Stomach (tissue), 19 donors: ENCODE measurements at places on chromosomes 3 and 15. TPM values are rescaled to one million over a fixed set of nuclear protein-coding genes. Genes with fewer than 3 reads are reported as not detected.

SLC22A13 gene
- not detected for total RNA-seq

- DNase-seq: no peak
- H3K27me3 ChIP-seq: no peaks in the 10 kb centered on the region
- no peak overlapping the region for H3K4me3 ChIP-seq
- H3K36me3 ChIP-seq: no peaks in the 10 kb centered on the region
These were observed 48.1 kb upstream of the USP3 start for GRCh38 chr15:63456258-63456657.

DNA sequence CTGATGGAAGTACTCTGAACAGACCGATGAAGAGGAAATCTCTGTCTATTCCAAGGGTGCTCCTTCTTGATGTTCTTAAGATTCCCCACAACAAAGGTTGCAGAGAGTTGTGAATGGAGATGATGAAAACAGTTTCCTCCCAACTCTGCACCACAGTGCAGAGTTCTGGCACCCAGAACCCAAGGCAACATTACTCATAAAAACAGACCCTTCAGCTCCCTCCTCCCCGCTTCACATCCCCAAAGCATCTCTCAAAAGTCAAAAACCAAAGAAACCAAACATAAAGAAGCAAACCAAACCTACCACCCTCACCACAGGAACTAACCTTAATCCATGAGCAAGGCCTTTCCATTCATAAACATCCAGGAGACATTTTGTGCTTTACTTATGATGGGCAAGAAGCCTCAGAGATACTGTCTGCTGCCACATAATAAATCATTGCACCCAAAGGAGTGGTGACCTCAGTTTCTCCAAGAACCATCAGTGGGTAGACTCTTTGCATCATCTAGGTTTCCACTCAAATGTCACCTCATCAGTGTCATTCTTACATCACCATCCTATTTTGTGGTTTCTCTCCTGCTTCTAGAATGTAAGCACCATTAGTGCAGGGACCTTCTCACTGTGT, 13.2 kb downstream of the PCOLCE2 start:
- no peaks in the 10 kb centered on the region for H3K4me1 ChIP-seq
- no peaks in the 10 kb centered on the region for H3K36me3 ChIP-seq
- H3K27me3 ChIP-seq: no peaks in the 10 kb centered on the region
- H3K27ac ChIP-seq: no peak overlapping the region
- no peak for DNase-seq

GRCh38 chr3:73419179-73419803, 205.4 kb downstream of the PDZRN3 start:
- DNase-seq: no peak
- no peaks in the 10 kb centered on the region for H3K27me3 ChIP-seq
- peaks cover 5% of the 10 kb centered on the region for H3K4me1 ChIP-seq
- H3K27ac ChIP-seq: peak overlapping the region; percentile 85
- no peaks in the 10 kb centered on the region for H3K36me3 ChIP-seq

DNA sequence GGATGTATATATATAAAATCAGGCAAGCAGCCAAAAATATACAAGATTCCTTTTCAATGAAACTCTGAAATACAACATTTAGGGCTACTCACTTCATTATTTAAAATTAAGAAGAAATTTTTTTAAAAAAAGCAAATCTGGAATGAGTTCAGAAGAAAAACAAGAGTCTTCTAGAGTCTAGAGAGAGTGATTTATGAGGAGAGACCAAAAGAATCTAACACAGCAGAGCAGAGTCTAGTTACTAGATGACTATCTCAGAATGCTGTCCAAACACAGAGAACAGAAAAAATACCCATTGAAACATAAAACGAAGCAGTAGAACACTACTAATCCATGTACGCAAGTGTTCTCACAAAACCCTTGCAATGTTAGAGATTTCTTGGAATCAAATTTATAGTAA, 275.2 kb upstream of the CBLB start:
- H3K4me1 ChIP-seq: no peaks in the 10 kb centered on the region
- H3K36me3 ChIP-seq: no peaks in the 10 kb centered on the region
- no peak overlapping the region for H3K4me3 ChIP-seq
- no peaks in the 10 kb centered on the region for H3K27me3 ChIP-seq
